Daoy (cell line): ENCODE measurements at places on chromosomes 11 and 22.

DNA sequence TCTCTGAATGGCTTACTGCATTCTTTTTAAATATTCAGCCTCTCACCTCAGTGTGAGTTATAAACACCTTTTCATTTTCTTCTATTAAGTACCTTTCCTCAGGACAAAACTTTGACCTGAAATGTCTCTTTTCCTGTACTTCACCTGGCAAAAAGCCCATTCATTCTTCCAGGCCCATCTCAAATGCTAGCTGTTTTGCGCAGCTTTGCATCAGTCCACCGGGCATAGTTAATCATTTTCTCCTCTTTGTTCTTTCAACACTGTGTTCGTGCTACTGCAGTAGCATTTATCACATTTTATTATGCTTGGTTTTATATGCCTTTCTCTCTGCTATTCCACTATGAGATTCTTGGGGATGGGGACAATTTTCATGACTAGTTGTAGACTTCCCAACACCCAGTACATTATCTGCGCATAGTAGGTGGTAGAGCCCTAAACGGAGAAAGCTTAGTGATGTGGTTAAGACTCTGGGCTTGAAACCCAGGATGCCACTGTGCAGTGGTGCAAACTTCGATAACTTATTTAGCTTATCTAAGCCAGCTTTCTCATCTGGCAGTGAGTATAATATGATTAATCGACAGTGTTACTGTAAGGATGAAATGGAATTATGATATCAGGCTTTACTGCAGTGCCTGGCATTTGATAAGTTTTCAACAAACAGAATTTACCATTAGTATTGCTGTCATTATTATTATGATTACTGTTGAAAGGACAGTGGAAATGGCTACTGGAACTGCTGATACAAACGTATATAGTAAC, 695.7 kb downstream of the NELL1 start:
- no peak for DNase-seq

GRCh38 chr11:33642461-33643166, 58.0 kb downstream of the C11orf91 start:
- DNase-seq, result no peak

DNA sequence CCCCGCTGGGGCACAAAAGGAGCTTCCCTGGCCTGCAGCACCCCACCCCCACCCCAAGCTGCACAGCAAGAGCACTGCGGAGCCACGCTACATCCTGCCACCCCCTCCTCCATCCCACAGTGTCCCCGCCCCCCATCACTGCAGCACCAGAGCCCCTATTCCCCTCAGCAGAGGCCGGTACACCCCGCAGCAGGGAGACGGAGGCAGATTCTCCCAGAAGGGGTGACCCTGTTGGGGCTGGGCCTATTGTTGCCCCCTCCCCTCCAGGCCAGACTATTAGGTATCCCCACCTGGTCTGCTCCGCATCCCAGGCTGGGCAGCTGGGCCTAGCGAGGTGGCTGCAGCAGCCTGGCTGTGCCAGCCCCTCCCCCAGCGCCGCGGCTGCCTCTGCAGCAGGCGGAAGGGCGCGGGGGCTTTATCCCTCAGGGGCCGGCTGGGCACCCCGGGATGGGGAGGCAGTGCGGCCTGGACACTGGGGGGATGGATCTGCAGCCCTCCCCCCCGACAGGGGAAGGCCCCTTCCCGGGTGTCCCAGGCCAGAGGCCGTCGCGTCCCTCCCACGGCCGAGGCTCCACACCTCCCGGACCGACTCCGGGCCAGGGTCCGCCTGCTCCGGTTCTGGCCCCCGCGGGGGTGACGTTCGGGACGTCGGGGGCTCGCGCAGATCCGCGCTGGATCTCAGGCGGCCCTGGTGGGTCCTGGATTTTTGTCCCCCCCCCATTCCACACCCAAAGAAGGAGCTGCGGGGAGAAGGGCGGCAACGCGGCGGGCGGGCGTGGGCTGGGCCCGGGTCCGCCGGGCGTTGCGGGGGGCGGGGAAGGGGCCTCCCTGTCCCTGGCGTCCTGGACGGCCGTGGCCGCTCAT, 943 bp downstream of the DUSP8 start:
- peak; percentile 34 for DNase-seq

GRCh38 chr22:43185860-43186261, 1.1 kb downstream of the TTLL12 start:
- DNase-seq, result peak; percentile 39

GRCh38 chr22:36930041-36930935, 16.9 kb downstream of the CSF2RB start:
- no peak for DNase-seq

DNA sequence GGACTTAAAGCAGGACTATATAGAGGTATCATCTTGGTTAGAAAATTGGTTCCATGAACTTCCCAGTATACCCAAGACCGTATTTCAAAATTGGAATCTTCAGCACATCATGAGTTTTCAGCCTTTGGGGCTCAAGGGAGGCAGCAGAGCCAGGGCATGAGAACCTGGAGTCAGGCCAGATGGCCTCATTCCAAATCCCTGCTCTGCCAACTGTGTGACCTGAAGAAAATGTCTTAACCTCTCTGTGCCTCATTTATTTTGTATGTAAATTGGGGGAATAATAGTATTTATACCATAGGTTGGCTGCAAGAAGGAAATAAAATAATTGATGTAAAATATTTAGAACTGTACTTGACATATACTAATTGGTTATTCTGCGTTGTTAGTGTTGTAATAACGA, 987.6 kb downstream of the TBC1D22A start:
- DNase-seq, result no peak

DNA sequence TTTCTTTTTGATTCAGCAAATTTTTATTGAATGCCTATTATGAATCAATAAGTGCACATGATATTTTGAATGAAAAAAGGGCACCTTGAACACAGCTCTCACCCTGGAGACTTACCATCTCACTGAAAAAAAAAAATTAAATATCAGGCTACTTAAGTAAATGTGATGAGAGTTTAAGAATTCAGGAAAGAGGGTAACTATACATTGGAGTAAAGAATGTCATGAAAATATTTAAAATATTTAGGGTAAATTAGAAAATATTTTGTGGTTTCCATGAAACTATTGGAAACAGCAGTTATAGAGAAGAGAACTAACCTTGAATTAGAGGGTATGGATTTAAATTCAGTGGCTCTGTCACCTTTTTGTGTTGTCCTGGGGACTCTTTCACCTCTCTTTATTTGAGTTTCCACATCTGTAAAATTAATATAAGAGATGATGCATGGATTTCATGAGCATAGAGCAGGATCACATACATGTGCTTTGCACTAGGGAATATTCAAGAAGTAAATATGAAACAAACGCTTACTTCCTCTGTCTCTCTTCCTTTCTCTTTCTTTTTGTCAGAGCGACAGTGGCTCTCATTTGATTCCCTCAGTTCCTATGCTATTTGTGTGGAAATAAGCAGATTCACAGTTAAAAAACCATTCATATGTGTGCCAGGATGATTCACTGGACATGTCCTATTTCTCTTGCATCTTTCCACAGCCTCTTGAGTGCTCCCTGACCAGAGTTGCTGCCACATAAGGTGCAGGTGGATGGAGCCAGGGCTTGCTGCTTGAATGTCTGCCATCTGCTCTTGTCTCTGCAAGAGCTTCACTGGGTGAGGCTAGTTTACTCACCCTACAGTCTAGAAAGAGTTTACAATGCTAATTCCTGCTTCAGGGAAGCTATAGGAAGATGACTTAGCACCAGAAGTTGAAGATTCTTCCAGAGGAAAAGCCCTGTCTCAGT, 533.1 kb downstream of the ETS1 start:
- no peak for DNase-seq

- no peak for DNase-seq
Observed at GRCh38 chr11:125569915-125570621, 791 bp downstream of the EI24 start.

- DNase-seq, result peak; percentile 45
Observed at GRCh38 chr11:124762624-124763155, 600 bp upstream of the ESAM start.

GRCh38 chr11:39806652-39807051, 1652.8 kb downstream of the LRRC4C start:
- DNase-seq, result no peak

- DNase-seq, result no peak
Observed at GRCh38 chr11:33560729-33561128, 139.9 kb downstream of the C11orf91 start.

GRCh38 chr11:131663405-131664200, 293.2 kb downstream of the NTM start:
- DNase-seq, result no peak

DNA sequence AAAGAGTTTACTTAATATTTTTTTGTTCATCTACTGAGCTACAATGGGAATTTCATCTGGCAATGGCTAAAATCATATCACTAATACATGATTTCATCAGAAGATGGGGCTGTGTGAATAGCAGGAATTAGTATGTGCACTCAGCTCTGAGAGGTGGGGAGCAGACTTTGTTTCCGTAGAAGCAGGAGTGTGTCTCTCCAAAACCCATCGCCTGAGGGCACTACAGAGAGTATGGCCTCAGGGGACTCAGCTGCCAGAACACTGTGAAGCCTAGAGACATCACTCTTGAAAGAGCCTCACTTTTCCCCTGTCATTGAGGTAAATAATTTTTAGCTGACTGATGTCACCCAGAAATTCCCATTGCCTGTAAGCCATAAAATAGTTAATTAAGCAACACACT, 261.4 kb upstream of the ISX start:
- no peak for DNase-seq

DNA sequence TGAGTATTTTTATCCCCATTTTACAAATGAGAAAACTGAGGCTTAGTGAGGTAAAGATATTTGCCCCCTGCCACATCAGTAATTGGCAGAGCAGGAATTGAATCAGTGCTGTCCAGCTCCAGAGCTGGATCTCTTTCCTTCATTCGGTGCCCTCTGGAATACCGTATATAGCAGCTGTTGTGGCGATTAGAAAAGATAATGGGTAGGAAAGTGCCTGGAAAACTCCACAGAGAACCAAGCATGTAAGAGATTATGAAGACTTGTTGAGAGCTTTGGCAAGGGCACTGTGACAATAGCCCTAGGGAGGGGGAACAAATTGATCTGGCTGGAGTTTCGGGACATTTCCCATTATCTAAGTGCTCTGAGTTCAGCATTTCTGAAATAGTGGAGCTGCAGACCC, 82.5 kb upstream of the TEAD1 start:
- no peak for DNase-seq

DNA sequence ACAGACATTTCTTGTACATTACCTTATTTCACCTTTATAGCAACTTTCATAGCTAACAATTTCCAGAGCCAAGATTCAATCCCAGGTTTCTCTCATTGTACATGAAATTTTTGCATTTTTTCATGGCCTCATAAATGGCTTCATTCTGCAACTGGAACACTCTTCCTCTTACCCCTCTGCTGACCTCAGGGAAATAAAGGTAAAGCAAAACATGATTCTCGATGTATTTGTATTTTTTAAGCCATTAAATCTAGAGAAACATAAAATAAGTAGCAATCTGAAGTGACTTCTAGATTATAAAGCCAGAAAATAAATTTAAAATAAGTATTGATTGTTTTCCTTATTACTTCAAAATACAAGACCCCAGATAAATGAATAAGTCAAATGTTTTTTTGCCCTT, at the start of gene OR5T2:
TSS of gene OR5T2 (minus strand) at position 101 of the 400 bp plus-strand sequence. CDS start 1,193 bp downstream, outside the sequence.
- DNase-seq, result no peak
